ENCODE measurements at places on chromosomes 5 and 9.
A peak's percentile ranks its signal among the peaks of the same experiment; 100 is the strongest.

GRCh38 chr5:180381428-180381827, 28.3 kb upstream of the GFPT2 start:
- DNase-seq = no peak

- no peak for DNase-seq
Observed at GRCh38 chr9:70262366-70262765, 3.6 kb downstream of the SMC5 start.

DNA sequence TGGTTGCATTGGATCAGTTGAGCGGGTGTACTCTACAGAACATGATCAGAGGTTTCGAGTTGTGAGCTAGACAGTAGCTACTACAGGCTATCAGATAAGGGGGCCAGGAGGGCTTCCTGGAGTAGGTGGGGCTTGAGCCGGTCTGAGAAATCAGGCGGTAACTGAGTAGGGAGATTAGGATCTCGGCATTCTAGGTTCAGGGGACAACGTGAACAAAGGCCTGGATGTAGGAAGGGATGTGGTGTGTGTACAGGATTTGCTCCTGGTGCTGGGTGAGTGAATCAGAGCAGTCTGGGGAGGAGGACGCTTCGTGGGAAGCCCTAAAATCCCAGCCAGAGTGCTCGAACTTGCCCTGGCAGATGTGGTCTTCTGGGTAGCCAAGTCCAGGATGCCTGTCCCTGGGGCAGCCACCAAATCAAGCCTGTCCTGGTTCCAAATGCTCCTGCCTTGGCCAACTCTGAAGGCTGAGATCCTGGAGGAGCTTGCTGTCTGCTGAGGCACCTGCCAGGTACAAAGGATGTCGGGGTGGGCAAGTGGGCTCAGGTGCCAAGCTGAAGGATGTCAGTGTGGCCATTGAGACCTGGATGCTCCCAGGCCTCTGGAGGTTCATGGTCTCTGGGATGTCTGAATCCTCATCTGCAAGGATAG, 33.4 kb downstream of the STC2 start:
- DNase-seq = no peak

DNA sequence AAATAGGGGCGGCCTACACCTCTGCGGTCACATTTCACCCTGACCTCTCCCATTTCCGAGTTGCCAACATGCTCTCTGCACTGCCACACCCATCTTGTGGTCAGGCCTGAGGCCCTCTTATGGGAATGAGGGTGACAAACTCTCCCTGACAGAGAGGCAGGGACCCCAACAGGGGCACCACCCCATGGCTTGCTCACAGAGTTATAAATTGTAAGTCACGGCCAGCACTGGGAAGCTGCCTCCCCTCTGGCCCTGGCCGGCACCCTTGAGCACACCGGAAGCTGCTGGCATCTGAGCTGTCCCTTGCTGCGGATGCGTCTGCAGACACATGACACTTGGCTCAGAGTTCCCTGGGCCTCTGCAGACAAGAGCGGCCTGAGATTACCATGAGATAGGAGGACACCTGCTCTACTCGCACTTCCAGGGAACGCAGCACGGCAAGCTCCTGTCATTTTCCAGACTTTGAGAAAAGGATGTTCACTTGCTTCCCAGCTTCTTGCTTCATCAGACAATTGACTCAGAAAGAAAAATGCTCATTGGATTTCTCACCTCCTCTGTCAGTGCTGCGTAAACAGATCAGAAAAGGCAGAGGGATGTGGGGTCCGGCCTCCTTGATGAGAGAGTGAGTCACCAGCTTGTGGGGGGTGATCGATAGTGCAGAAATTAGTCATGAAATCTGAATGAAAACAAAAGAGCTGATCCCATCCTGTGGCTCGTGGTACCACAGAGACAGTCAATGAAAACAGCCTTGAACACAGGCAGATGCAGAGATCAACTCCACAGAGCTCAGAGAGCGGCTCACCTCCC, 269.8 kb downstream of the SYK start:
- no peak for DNase-seq

DNA sequence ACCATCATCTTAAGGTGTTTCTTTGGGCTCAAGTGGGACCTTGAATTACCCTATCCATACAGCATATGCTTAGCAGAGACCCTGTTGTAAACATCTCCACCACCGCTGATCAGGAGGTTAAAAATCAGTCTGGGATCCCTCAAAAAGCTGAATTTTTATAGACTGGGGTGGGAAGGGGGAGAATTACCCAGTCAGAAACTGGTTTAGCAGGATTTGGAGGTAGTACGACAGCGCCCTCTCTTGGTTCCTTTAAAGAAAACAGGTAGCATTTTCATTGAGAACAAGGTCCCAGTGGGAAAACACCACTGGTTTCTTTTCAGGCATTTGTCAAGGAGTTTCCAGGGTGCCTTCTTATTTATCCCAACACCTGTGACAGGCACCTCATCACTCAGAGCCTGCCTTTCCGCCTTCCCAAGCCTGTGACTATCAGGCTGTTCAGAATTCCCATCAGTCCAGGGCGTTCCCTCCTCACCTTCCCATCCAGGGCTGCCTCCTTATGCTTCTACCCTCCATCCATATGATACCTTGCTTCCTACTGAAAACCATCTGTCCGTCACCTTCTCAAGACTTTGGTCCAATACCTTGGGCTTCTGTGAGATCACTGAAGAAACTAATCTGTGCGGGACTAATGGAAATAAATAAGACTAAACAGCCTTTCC, 203.8 kb upstream of the RAI14 start:
- peak; percentile 24 for DNase-seq

- DNase-seq = no peak
Observed at GRCh38 chr9:100587375-100587774, 9.5 kb downstream of the CAVIN4 start.

- DNase-seq = no peak
Observed at GRCh38 chr9:134419684-134420076, 93.4 kb downstream of the RXRA start.

- no peak for DNase-seq
Observed at GRCh38 chr5:14851999-14852526, 19.5 kb downstream of the ANKH start.

DNA sequence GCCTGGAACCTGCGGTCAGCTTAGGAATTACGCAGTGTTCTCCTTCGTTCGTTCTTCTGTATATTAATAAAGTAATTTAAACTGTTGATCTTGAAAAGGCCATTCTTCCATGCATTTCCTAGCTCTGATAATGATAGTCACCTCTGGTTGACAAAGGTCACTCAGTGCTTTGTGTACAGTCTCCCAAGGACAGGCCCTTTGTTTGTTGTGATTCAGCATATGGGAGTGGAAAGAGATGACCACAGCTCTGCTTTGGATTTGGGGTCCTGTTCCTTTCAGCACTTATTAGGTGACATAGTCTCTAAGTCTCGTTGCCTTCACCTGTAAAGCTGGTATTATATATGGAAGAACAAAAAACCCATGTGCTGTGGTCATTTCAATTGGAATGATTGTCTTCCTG, 39.6 kb downstream of the RAD23B start:
- DNase-seq = no peak

DNA sequence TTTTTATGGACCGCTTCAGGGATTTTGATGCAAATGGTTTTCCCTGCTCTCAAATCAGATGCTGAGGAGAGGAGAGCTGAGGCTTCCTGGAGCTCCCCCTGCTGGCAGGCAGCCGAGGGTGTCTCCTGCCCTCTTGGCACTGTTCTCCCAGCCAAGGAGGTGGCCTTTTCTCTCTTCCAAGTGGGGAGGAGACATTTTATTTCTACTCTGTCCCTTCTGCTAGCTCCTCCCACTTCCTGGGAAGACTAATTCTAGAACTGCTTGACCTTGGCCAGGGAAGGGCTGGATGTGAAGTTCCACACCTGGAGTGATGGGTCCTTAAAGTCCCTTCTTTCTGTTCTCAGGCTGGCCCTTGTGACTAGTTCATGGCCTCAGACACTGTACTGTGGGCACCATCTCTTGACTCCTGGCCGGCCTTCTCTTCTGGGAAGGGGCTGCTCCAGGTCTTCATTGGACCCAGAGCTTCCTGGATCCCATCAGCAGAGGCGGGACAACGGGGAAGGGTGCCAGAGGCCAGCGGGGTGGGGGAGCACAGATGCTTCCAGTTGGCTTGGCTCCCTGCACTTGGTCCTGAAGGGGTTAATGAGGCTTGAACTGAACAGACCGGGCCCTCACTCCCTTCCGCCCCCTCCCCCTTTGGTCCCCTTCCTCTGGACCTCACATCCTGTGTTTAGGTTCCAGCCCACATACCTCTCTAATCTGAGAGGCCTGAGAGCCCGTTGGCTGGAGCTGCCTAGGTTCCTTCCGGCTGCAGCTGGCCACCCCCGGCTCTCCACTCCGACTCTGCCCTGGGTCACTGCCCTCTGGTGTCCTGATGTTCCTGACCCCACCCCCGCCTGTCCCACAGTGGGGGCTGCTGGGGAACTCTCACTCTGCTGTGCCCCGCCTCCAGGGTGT, 32.1 kb downstream of the PTPA start:
- DNase-seq = peak; percentile 49

DNA sequence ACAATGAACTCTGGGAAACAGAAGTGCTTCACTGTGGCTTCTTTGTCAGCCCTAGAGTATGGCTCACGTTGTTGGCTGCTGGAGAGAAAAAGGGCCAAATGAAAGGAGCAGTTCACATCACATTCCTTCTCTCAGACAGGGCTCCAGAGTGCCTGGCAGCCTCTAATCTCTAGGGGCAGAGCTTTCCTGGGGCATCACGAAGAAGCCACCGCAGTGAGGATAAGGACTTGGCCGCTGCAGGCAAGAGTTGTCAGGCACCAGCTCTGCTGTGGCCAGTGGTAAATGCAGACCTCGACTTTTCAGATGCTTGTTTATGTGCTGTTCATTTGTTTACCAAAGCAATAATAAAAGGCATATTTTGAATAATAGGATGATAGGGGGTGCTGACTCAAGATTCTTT, 227.2 kb downstream of the ICE1 start:
- DNase-seq = no peak

DNA sequence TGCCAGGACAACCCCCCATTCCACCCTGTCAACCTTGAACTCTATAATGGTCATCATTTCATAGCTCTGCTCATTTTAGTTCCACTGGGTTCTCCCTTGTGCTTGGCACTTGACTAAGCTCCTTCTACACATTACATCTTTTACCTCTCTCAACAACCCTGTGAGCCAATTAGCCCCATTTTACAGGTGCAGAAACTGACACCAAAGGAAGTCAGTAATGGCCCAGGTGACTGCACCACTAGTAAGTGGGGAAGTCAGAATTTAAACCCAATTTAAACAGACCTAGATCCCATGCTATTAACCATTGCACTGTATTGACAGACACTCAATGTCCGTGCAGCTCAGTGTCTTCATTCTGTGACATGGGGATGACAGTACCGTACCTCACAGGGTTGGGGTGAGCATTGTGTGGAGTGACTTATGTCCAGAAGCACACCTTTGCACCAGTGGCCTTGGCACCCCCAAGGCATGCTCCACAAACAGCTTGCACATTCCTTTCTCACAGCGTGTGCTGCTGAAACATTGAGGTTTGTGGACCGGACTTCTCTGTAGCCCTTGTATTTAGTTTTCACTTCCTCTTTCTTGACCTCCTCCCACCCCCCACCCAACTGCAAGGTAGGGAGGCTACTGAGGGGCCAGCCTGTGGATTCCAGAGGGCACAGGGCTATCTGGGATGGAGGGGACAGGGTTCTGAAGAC, 23.1 kb downstream of the IRF1 start:
- DNase-seq = no peak

GRCh38 chr5:56025151-56025885, 30.6 kb upstream of the IL6ST start:
- DNase-seq = no peak
